Stimulated activated CD4-positive, alpha-beta T cell treated with anti-CD3 and anti-CD28 coated beads, TNF-alpha, amount 100 ng/mL, for 1 hour (primary cell): ENCODE measurements at places on chromosomes 3 and 15.

DNA sequence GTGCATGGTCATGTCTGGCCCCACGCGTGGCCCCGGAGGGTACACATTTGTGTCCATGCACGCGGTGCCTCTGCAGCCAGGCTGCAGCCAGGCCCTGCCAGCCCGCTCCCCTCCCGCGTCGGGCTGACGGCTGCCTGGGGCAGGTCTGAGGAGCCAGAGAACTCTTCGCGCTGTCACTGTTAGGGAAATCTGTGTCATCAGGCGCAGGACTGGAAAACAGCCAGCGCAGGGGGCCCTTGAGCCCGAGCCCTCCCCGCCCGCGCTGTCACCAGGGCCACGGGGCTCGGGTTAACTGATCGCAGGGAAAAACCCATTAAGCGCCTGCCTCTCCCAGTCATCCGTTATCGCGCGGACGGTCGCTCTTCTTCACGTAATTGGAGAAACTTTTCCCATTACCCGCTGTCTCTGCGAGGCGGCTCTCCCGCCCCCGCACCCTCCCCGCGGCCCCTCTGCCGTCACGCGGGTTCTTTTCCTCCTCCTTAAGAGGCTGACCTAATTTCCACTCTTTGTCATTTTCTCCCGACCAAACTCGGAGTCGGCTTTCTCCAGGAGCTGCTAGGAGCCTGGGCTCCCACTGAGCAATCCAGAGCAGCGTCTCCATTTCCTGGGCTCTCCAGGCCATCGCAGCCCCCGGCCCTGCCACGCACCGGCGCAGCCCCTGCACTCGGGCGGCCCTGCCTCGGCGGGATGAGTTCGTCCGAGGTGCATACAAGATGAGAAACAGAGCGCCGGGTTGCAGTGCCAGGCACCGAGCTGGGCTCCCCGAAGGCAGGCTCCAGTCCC is 57.5 kb upstream of the PRR23E start:
- no peak for DNase-seq

- DNase-seq, result no peak
Measured at GRCh38 chr3:195888311-195888761, 20.0 kb downstream of the TNK2 start.

- no peak for DNase-seq
Measured at GRCh38 chr3:99145031-99145430, 243.5 kb upstream of the DCBLD2 start.

DNA sequence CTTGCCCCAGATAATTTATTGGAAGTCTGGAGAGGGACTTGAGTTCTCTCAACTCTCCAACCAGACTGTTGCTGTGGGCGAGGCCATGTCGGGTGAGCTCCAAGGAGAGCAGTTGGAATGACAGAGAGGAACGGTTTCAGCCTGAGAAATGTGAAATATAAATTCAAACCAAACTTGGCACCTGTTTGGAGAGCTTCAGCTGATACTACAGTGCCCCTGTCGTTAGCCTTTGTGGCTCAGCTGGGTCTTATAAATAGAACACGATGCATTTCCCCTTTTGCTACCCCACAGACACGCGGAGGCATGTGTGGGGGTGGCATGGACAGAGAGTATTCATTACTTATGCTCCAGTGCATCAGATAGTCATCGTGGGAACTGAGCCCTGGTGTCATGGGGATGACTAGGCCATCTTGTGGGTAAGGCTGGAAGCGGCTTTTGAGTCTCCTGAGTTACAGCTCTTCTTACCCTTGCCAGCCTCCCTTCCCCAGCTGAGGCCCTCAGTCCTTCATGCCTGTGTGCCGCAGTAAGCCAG is 15.6 kb downstream of the SMAD3 start:
- no peak for DNase-seq

GRCh38 chr3:98388147-98388546 is 2.3 kb upstream of the OR5K3 start:
- no peak for DNase-seq

DNA sequence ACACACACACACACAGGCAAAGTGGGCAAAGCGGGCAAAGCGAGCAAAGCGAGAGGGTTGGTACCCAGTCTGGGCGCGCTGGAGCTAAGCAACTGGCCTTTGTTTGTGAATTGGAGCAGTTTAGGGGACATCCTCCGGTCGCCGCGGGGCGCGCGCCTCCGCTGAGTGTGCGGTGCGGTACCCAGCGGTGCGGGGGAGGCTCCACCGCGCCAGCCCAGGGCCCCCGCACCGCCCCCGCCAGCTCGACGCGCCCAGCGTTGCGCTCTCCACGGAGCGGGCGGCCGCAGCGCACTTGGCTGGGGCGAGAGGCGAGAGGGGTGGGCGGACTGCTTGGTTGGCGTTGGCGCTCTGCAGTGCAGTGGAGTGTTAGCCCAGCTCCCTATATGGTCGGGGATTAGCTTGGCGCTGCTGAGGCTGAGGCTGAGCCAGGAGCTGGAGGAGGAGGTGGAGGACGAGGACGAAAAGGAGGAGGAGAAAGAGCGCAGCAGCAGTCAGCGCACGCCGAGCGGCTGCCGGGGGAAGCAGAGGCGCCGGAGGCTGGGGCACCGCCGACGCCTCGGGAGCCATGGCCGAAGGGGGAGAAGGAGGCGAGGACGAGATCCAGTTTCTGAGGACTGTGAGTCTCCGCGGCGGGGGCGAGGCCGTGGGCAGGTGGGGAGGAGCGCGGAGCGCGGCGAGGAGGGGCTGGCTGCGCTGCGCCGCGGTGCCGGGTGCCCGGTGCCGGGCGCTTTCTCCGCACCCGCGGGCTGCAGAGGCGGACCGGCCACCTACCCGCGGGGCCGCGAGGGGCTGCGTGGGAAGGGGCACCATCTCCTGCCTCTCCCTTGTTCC is at the start of gene RYR3:
RYR3 (plus strand) TSS at position 487 of the 831 bp plus-strand sequence; CDS start at position 566, 79 bp downstream.
- no peak for DNase-seq

- no peak for DNase-seq
Measured at GRCh38 chr3:190326361-190326760, 4.1 kb upstream of the CLDN1 start.

DNA sequence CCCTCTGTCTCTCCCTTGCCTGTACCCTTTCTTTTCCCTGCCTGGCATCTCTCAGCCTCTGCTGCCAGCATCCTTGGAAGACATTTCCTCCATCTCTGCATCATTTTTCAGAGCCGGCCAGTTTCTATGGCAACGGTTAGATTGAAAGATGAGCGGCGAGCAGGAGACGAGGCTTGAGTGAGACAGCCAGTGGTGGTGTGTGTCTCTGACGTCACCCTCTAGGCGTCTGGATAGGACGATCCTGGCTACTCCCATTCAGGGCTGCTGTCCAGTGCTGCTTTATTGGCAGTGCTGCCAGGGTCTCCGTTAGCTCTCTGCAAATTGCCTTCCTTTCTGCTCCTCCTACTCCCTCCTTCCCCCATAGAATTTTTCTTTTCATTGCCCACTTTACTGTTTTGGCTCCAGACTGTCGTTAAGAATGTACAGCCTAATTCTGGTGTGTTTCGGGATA is 57.9 kb downstream of the TRAK1 start:
- DNase-seq, result no peak

DNA sequence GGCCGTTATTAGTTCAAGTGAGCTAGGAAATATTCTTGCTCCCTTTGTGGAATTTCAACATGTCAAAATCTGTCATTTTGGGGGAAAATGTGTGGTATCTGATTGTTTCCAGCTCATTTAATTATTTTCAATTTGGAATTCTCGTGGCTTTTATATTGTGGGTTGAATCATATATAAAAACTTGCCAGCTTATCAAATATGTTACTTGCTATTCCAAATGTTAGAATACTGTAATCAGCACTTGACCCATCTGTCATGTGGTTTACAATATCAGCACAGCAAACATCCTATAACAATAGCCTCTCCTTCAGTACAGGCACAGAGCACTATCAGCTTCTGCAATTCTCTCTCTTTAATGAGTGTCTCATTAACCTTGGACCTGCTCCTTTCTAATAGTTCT is 130.2 kb upstream of the FEZF2 start:
- DNase-seq, result no peak

DNA sequence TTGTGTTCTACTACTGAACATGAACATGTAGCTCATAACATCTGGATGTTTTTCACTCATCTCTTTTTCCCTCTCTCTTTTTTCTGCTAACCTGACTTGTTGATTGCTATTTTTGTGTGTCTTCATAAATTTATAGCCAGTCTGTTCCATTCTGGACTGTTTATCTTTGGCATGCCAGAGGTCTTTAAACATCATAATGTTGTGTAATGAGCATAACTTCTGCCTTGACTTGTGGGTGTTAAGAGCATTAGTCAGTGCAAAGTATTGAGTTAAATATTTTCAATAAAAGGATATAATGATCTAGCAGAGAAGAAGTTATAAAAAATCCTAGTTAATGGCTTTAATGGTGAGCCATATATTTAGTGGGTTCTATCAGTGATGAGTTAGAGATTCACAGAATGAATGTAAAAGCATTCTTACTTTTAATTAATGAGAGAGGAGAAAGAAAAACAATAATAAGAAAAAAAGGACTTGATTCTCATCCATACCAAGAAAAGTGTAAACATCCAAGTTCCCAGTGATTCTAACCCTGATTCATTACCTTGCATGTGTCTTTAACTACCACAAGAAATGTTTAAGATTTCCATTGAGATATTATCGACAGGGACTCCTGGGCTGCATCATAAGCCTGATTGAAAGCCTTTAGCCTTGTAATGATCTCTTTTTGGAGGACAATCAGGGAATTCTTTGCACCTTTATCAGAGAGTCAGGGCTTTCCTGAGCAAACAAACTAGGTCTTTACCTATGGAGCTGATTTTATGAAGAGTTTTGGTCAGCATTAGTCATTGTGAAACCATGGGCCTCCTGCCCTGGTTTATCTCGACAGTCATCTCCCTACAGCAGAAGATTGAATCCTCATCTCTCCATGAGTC is 22.9 kb downstream of the MITF start:
- no peak for DNase-seq

- DNase-seq, result no peak
Measured at GRCh38 chr3:114741066-114741465, 406.0 kb downstream of the ZBTB20 start.

DNA sequence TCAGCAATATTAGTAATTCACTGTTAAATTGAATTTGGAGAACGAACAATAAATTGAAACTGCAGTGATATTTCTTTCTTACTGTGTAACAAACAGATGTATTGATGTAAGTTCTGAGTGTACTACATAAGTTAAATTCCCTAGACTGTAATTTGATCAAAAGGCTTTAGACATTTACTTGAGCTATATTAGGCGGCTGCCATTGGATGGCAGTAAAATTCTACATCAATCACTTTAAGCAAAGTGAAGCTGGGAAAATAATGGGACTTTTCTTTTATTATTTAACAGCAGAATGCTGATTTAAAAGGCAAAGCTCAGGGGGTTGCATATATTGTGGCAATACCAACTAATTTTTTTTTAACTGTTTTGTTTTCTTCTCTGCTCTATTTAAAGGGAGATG is 212.6 kb upstream of the PLSCR5 start:
- DNase-seq, result no peak

DNA sequence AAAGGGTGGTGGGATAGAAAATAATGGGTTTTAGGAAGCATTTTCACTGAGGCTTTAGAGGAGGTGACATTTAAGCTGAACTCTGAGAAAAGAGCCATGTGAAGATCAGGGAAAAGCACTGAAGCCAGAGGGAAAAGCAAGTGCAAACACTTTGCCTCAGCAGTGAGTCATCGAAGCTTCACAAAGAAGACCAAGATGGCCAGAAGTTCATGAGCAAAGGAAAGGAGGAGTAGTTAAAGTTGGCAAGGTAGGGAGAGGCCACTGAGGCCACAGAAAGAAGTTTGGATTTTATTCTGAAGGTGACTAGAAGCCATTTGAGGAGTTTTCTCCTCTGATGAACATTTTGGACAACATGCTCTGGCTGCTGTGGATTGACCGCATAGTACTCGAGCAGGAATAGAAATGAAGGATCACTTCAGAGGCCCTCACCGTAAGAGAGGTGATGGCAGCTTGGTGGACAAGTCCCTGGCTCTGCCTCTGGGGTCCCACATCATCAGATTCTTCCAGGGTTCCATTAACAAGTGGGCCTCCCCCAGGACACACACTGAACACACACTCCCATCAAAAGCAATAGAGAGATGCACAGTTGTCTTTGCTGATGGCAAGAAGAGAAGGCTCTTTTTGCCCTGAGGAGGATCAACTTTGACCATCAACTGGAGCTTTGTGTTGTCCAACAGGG is 75.5 kb downstream of the TOP2B start:
- no peak for DNase-seq

DNA sequence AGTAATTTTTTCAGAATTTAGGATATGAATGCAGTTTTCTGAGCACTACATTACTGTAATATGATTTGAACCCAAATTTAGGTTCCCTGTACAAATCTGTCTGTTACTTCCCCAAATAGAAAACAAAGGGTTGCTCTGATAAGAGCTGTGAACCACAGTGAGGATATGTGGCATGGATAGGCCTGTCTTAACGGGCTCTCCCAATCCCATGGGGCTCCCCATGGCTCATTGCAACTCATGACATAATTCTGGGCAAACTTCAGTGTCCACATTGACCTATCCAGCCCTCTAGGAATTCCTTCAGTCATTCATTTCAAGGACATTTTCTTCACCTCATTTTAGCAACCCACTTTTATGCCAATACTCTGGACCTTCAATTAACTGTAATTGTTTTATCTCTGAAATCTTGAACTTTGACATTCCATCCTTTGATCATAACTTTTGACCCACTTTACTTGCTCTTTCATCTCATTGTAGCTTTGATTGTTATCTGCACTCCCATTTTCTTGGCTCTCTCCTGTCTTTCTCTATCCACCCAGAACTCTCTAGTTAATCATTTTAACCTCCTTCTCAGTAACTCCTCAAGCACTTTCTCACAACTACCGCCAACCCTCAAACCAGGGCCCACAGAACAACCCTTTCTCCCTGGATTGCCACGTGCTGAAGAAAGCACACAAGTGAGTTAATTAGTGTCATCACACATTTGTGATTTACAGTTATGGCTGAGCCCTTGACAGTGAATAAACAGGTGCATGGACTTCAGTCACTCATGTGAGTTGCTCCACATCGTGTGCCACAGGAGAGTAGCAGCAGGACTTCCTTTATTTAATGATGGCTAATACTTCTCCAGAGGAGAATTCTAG is 94.9 kb upstream of the AADACL2 start:
- DNase-seq, result no peak

GRCh38 chr15:99656205-99656604 is 77.0 kb downstream of the LYSMD4 start:
- DNase-seq, result no peak

DNA sequence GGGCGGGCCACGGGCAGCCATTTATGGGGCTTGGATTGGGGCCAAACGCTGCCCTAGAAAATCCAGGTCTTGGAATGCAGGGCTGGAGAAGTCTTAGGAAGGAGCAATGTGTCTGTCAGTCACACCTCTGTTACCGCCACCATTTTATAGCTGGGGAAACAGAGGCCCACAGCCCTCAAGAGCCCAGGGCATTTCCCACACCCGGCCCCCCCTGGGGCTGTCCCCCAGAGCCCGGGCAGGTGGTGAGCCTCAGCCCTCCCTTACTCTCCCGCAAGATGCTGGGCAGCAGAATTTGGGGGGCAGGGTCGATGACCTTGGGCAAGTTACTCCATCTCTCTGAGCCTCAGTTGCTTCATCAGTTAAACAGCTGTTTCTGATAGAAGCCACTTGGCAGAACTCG is 508.2 kb downstream of the SHQ1 start:
- no peak for DNase-seq

GRCh38 chr3:195395208-195395816 is 47.5 kb downstream of the ACAP2 start:
- no peak for DNase-seq

- no peak for DNase-seq
Measured at GRCh38 chr3:136624894-136625815, 127.0 kb downstream of the STAG1 start.
